Hematopoietic multipotent progenitor cell treated with erythropoietin and hydrocortisone succinate and interleukin-3 and kit ligand, for 15 days (in vitro differentiated cells): ENCODE measurements at places on chromosomes 11 and 22.
A peak's percentile ranks its signal among the peaks of the same experiment; 100 is the strongest.

DNA sequence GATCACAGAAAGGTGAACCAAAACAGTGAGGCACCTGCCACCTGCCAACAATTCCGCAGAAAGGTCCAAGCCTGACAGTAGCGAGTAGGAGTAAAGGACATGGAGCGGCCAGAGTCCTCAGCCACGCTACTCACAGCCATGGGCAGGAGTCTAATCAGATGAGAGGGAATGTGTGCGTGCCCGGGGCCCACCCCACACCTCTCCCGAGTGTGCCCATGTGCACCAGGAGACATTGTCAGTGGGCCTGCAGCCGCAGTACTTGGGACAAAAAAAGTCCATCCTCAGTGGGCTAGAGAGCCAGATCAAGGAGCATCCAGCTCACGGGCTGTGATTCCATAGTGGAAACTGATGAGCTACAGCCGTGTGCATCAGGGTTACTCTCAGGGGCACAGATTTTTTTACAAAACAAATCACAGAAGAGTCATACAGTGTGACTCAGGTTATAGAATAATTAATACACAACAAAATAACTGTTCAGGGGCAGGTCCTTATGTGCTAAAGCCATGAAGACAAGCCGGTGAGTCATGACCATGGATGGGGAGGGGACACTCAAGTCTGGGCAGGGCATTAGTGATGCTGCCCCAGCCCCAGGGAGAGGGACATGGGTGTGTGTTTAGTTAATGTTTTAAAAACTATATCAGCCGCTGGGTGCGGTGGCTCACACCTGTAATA, 12.0 kb downstream of the SART1 start:
- no peak for DNase-seq

DNA sequence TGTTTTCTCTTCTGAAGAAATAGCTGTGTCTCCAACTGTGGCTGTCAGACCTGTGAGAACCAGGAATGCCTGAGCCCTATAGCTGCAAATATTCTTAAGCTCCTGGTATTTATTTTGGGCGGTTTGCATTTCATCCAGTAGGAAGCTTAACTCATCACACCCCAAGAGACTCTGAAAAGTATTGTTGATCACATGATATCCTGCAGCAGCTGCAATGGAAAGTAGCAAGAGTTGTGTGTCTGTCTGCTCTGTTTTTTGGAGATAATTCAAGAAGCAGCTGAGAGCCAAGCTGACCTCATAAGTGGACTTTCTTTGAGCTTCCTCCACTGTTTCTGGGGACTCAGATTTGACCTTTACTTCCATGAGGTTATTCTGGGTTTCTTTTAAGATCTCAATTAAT, 36.4 kb upstream of the MRPL17 start:
- DNase-seq, result no peak

DNA sequence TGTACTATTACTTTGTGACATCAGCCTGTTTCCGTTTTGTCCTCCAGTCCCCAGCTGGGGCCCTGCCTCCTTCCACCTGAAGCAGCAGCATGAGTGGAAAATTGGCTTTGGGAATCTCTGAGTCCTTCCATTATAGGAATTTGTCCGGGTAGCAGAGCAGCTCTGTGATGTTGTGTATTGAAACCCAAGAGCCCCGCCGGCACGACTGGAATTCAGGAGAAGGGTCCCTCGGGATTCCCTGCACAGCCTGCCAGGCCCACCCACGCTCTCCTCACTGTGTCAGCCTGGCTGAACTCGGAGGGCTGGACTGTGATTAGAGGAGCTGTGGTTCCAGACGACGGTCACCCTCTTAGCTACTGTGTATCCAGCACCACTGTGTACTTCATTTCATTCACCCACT, 18.8 kb upstream of the TSPAN18 start:
- DNase-seq, result no peak

DNA sequence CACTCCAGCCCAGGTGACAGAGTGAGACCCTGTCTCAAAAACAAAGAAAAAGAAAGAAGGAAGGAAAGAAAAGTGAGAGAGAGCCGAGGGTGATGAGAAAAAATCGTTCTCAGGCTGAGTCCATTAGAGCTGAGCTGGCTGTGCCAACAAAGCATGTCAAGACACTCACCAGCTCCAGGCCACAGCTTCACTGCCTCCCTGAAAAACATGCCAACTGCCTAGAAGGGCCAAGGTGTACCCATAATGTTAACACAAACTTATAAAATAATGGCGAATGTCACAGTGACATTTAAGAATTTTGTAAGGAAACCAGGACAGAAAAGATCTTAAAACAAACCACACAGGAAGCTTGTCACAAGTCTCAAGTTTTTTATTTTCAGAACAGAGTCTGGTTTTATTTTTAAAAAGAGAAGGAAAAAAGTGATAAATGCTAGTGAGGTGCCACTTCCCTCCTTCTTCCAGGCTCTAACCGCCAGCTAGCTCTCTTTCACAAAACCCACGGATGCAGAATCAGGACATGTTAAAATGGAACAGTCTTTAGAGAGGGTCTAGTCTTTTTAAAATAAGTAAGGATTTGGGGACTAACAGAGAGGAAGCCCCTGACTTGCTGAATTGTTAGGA, 5.1 kb downstream of the TMEM121B start:
- no peak for DNase-seq

DNA sequence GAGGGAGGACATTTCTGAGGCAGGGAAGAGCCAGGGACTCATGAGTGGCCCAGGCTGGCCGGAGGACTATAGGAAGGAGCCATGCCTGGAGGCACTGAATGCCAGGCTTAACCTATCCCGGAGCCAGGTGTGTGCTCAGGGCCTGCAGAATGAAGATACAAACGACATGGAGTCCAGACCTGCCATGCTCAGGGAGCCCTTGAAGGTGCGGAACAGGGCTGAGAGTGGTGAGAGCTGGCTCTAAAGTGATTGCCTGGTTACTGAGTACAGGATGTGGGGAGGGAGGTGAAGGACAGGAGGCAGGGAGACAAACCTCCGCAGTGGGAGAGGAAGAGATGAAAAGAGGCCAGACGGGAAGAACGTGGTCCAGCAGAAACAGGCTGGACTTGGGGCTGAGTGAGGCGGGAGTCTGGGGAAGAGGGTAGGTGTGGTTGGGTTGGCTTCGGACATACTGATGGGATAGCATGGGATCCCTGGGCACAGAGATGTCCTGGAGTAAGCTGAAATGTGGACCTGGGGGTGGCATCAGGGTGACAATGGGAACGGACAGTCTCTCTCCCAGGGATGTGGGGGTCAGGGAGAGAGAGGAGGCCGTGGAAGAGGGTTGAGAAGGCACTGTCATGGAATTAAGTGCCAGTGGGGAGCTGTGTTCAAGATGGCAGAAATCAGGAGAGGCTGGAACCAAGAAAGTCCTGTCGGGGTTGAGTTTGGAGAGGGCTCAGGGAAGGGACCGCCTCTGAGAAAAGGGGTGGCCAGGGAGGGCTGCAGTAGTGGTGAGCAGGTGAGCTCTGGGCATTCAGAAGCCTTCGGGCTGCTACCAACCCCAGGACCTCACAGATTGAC, 1.5 kb upstream of the ANKRD13D start:
- DNase-seq, result no peak

- no peak for DNase-seq
Observed at GRCh38 chr22:40659166-40659565, 20.1 kb upstream of the MCHR1 start.

- peak; percentile 15 for DNase-seq
Observed at GRCh38 chr22:19473578-19473977, 5.4 kb downstream of the UFD1 start.

GRCh38 chr11:121587182-121587581, 134.4 kb upstream of the SORL1-AS1 start:
- no peak for DNase-seq

DNA sequence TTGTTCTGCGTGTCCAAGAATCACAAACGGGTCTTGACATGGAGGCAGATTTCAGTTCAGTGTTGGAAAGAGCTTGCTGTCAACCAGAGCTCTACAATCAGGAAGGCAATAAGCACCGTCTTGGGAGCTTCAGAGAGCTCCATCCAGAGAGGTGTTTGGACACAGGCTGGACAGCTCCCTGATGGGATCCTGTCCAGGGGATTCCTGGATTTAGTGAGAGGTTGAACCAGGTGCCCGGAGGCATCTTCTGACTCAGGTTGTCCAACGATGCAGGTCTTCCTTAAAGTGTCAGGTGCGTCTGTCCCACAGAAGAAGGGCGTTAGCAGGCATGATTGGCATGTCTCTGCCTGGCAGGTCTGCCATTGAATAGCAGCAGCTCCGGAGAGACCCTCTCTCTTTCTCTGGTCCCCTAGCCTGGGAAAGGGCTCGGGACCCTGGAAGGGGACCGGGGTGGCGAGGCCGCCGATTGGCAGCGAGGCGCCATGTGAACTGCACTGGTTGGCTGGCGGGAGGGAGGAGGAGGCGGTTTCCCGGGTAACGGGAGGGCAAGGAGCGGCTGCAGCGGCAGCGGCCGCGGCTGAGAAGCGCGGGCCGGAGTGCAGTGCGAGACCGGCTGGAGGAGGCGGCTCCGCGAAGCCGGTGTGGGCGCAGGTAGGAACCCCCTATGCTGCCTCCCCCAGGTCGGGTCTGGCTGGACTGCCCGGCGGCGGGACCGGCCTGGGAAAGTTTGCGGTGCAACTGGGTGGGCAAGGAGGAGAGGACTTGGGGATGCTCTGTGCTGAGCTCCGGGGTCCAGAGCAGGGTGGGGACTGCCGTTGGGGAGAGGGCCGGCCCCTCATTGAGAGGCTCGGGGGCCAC, 104.1 kb upstream of the E2F8 start:
- no peak for DNase-seq

- no peak for DNase-seq
Observed at GRCh38 chr11:10584071-10584501, 15.6 kb upstream of the LYVE1 start.

DNA sequence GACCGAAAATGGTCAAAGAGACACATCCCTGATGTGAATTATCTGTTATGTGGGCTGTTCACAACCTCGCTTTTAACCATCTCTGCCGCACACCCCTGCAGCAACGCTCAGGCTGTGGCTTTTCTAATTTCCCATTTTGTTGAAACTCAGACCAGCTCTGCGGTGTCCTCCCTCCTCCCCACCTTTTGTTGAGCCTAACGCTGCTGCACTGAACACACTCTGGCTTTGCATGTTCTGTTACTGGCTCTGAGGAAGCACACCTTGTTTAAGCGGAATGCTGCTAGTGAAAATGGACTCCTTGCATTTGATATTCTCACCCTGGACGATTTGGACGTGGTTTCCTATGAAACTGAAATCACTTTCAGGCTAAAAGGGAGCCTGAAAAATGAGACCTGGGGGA, 198.5 kb upstream of the MTNR1B start:
- DNase-seq, result no peak

GRCh38 chr11:95144313-95145235, 54.9 kb downstream of the ENDOD1 start:
- peak; percentile 26 for DNase-seq

DNA sequence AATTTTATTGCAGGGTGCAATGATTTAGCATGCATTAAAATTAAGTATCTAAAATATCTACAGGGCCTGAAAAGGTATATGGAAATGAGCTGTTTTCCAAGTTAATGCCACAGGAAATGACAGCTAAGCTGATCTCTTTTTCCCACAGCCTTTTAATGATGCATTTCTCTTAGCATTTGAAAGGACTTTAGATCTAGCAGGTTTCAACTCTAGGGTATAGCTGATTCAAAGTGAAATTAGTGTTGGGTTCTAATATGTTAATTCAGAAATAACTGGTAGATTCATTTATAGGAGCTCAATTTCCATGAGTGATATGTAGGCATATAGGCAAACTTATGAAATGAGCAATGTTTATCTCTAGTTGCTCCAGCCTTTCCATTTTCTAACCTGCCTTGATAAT, 274.2 kb downstream of the CASP12 start:
- DNase-seq, result no peak

GRCh38 chr11:28871090-28871489, 762.9 kb downstream of the METTL15 start:
- no peak for DNase-seq

DNA sequence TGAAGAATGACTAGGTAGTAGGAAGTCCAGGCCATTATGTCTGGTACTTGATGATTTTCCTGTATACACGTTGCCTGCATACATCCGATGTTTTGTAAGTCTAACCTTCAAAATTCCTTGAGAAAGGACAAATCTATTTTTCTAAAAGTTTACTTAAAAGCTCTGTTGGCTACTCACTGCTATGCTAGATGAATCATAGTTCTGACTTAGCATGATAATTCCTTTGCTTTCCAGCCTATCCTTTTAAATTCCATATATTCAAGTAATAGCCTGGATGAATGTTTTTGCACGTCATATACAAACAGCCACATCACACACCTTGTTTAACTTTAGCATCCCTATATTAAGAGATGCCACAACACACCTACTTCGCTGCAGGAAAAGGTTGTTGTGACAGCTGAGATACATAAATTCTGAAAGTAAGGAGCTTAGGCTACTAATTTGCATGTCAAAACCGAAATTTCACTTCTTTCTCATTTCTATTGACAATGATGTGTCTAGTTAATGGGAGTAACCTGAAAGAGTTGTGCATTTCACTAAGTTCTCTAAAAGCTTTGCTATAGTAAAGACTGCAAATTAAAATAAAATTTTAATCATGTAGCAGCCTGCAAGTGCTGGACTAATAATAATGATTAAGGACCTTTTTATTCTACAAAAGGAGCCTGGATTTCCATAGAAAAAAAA, 1116.4 kb downstream of the JRKL start:
- DNase-seq, result no peak

GRCh38 chr22:42856179-42856864, 751 bp downstream of the ARFGAP3 start:
- peak; percentile 14 for DNase-seq

GRCh38 chr22:29109822-29110221, 37.0 kb downstream of the KREMEN1 start:
- no peak for DNase-seq

DNA sequence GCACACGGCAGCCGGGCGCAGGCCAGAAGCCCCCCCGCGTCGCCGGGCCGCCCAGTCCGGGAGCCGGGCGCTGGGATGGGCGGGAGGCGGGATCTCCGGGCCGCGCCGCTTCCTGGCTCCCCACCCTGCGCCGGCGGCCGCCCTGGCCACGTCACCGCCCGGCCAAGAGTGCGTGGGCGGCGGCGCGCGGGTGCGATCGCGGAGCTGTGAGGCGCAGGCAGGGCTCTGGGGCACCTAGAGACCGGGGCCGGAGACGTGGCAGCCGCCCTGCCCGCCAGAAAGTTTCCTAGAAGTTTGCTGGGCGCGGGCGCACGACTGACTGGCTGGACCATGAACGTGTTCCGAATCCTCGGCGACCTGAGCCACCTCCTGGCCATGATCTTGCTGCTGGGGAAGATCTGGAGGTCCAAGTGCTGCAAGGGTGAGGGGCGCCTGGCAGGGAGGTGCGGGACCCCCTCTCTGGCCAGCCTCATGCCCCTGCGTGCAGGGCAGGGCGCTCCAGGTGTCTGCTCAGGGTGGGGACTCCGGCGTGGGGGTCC, at the start of gene KDELR3:
Gene KDELR3 (plus strand): TSS at position 193 of the 539 bp plus-strand sequence. CDS start 138 bp downstream, at position 331.
- peak; percentile 49 for DNase-seq

- no peak for DNase-seq
Observed at GRCh38 chr11:37788141-37788877, 1190.3 kb upstream of the RAG2 start.

- no peak for DNase-seq
Observed at GRCh38 chr11:82733444-82734119, at the start of gene FAM181B. Gene FAM181B (minus strand): TSS chr11:82733864. CDS start chr11:82733729, 135 bp downstream.

- no peak for DNase-seq
Observed at GRCh38 chr11:109971184-109971523, 122.0 kb upstream of the ZC3H12C start.
